ENCODE measurements at places on chromosomes 12 and 14.

DNA sequence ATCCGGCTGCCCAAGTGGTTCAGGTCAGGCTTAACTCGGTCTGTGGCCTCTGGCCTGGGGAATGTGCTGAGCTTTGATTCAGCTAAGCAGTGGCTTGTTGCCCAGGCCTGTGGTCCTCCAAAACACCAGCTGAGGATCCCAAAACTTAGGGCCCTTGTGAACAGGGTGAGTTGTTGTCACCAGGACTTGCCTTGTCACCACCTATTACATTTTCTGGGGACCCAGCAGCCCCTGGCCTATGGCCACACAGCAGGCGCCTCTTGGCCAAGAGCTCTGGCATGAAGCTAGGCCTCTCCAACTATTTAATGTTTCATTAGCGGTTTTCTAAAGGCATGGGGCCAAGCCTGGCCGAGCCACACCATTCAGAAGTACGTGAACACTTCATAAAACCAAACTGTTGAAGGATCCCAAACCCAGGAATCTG is 343.7 kb downstream of the CACNA1C start:
- no peak for DNase-seq

- DNase-seq, result no peak
Observed at GRCh38 chr12:26402648-26403047, 207.3 kb downstream of the SSPN start.

DNA sequence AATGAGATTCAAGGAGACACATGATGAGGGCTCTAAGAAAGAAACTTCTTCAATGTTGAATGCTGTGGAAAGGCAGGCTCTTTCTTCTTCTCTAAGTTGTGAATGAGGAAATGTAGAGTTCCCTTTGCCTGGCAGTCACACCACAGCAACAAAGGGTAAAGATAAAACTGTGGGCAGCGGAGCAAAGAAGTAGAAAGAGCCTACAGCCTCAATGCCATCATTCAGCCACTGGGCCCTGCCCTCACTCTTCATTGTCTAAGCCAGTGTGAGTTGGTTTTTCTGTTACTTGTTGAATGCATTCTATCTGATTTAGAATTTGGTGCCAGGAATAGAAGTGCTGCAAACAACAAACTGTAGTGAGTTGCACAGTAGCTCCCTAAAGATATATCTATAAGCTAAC is 12.2 kb downstream of the SDR9C7 start:
- no peak for DNase-seq

GRCh38 chr14:36666416-36667206 is 5.0 kb downstream of the PAX9 start:
- DNase-seq, result no peak

DNA sequence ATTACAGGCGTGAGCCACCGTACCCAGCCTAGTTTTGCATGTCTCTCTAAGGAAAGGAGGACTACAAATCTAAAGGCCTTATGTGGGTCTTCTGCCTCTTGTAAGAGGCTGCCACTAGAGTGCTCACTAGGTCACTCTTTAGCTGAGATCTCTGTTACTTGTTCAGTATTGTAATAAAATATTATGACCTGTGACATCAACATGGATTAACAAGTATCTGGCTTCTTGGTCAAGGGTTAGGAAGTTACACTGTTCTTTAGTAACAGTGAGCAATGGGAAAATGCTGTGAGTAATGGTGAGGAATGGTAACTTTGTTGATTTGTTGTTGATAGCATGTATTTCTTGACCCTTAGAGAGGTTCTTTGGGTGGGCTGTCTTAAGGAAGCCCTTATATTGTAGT is 50.5 kb downstream of the ERC1 start:
- DNase-seq, result no peak

DNA sequence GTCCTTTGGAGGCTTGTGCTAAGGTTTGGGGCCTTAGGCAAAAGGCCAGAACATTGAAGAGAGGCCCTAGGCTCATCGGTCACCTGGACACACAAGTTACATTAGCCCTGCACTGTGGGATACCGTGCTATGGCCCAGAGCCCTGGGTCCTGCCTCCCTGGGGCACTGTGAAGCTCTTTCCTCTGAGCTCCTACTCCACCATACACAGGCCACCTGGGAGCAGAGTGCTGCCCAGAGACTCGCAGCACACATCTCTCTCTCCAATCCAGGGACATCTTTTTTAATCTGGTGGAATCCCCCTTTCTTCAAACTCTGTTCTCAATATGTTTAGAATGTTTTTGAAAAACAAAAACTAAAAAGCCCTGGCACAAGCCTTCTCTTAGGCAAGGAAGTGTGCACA is 314.2 kb upstream of the RGS6 start:
- DNase-seq, result no peak

DNA sequence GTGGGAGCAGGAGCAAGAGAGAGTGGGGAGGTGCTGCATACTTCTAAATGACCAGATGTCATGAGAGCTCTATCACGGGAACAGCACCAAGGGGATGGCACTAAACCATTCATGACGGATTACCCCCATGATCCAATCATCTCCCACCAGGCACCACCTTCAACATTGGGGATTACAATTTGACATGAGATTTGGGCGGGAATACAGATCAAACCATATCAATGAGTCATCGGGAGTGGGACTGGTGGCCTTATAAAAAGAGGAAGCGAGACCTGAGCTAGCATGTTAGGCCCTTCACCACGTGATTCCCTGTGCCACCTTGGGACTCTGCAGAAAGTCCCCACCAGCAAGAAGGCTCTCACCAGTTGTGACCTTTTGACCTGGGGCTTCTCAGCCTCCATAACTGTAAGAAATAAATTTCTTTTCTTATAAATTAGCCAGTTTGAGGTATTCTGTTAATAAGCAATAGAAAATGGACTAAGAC is 28.7 kb downstream of the COX8C start:
- DNase-seq, result no peak

All from activated T-cell treated with anti-CD3 and anti-CD28 coated beads, Interleukin-2, amount 50 U/mL, for 48 hours (primary cell).